ENCODE measurements at places on chromosomes 1 and 21. TPM values are rescaled to one million over a fixed set of nuclear protein-coding genes. Genes with fewer than 3 reads are reported as not detected.

- DNase-seq, result no peak
These were observed 26.6 kb downstream of the SLC22A15 start for GRCh38 chr1:116002781-116003420.

- DNase-seq, result no peak
These were observed 34.6 kb upstream of the SLC45A1 start for GRCh38 chr1:8283058-8283884.

- no peak for DNase-seq
These were observed 367.5 kb downstream of the TGFB2 start for GRCh38 chr1:218712677-218713076.

DNA sequence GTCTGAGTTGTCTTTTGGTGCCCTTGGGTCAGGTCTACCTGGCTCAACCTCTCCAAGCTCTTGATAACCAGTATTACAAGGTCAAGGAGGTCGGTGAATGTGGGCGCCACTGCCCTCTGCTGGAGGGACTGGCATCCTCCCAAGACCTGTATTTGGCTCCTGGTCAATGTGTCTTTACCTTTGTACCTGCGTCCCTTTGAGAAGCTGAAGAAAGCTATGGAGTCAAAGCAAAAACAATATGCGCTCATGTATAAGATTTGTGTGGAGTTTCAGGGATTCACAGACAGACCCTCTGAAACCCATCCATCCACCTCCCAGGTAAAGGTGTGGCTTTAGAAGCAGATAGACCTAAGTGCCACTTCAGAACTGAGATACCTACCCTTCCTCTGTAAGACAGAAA, 61.8 kb upstream of the NBL1 start:
- peak; percentile 52 for DNase-seq

- DNase-seq, result no peak
These were observed 33.2 kb upstream of the EPHA8 start for GRCh38 chr1:22529901-22530621.

GRCh38 chr1:166977951-166978350, 2.6 kb upstream of the ILDR2 start:
- no peak for DNase-seq

- no peak for DNase-seq
These were observed 197.7 kb downstream of the CTH start for GRCh38 chr1:70608815-70609214.

The PRAMEF10 gene
- total RNA-seq, result 1.6 TPM

The WNT4 gene
- total RNA-seq, result 0.46 TPM

The TRMT13 gene
- 6.8 TPM for total RNA-seq

All from right lobe of liver (tissue), 6 donors.